Bone marrow (tissue), 2 donors: ENCODE measurements at places on chromosomes 2 and 18.
A peak's percentile ranks its signal among the peaks of the same experiment; 100 is the strongest.

GRCh38 chr2:166331468-166331867, 44.3 kb downstream of the SCN9A start:
- no peak for DNase-seq

DNA sequence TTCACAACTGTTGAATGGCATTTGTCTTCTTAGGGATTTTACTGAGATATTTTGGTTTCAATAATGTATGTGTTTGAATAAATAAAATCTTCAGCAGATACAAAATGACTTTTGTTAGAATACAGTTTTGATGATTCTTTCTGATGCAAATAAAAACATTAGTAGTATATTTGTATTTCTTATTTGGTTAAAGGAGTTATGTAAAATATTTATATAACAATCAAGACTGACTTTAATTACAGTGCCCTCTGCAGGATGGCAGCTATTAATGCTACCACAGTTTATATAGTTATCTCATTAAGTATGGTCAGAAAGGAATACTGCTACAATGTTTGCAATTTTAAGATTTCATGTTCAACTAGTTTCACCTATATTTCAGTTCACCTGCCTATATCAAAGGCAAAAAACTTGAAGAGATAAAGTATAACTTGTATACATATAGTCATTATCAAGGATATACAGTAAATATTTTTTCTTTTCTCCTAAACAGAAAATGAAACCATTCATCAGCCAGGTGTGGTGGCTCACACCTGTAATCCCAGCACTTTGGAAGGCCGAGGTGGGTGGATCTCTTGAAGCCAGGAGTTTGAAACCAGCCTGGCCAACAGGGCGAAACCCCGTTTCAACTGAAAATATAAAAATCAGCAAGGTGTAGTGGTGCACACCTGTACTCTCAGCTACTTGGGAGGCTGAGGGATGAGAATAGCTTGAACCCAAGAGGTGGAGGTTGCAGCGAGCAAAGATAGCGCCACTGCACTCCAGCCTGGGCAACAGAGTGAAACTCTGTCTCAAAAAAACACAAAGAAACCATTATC, 19.8 kb downstream of the ARL5A start:
- DNase-seq, result no peak

GRCh38 chr2:69065735-69066336, 52.9 kb downstream of the ANTXR1 start:
- DNase-seq, result no peak

- peak; percentile 71 for DNase-seq
Measured at GRCh38 chr2:224951723-224952481, 90.4 kb downstream of the DOCK10 start.

DNA sequence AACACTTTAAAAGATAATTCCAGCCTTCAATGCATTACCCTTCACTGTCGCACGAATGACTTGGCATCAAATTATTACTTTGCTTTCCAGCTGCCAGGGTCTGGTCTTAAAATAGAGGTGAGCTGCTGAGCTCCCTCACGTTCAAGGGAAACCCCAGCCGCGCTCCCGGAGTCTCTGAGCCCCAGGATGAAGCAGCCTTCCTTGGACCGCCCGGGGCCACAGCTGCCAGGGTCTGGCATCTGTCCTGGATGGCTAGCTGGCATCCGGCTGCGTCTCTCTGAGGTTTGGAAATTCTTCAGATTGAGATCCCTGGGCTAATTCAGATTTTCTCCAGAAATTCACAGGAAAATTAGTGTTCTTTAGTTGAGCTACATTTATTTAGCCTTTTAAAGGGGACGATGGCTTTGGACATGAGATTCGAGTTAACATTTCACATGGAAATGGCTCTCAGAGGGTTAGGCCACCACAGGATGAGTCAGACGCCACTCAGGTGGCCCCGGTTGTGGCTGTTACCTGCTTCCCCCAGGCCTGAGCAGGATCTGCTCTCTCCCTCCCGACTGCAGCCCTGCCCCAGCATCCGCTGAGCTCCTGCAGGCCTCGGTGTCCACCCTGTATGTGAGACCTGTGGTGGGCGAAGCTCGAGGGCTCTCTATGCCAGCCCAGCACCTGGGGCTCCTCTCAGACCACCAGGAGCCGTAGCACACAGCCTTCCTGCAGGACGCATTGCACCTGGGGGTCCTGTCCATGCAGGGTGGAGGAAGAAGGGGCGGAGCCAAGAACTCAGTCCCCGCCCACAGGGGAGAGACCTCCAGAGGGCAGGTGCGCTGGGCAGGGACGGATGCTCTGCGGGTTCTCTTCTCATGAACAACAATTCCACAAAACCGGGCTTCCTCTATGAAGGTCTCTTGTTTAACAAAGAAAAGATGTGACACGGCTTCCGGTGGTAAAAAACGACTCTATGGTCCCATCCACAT, 255.5 kb downstream of the TWIST2 start:
- DNase-seq, result no peak

GRCh38 chr2:214775971-214776370, 33.5 kb downstream of the BARD1 start:
- no peak for DNase-seq

DNA sequence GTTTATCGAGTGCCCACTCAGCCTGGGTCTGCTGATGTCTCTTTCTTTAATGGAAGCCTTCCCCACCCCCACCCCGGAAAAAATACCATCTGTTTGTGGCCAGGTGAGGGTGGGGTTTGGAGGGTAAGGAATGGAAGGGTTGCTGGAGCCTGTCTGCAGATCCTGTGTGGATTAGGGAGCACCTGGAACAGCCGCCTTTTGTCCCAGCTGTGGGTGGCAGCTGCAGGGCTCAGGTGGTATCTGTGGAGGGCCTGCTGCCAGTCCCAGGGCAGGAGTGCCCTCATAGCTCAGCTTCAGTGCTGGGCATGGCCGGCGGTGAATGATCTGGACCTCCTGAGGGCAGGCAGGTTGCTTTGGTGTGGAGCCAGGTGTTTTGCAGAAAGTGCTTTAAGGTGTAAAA, 45.3 kb downstream of the IMPA2 start:
- no peak for DNase-seq

DNA sequence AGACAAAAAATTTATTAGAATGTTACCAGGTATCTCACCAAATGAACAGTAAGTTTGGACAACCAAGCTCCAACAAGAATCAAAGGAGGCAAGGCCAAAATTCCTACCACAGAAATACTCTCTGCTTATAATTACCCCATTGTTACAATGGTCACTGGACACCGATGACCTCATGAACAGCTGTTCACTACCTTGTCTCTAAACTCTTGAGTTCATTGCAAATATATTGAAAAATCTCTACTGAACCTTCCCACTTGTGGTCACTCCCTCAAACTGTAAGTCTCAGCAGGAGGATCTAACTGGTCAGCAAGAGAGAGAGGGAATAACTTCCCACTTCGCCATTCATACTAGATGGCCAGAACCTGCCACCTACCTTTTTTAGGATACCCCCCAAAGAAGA, 50.0 kb downstream of the ERBB4 start:
- no peak for DNase-seq

- DNase-seq, result no peak
Measured at GRCh38 chr18:32276906-32277305, 87.1 kb downstream of the MEP1B start.

DNA sequence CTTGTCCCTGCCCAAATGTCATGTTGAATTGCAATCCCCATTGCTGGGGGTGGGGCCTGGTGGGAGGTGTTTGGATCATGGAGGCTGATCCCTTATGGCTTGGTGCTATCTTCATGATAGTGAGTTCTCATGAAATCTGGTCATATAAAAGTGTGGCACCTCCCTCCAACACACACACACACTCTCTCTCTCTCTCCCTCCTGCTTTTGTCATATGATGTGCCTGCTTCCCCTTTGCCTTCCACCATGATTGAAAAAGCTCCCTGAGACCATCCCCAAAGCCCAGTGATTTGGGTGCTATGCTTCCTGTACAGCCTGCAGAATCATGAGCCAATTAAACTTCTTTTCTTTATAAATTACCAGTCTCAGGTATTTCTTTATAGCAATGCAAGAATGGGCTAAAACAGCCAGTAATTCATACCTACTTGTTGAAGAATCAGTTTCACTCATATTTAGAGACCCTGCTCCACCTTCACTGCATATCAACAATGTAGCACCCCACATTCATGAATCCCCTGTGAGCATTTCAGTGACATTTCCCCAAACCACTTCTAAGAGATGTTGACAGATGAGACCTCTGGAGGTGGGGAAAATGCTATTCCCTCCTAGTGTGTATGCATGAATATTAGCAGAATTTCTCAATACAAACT, 54.8 kb upstream of the STK17B start:
- DNase-seq, result no peak

DNA sequence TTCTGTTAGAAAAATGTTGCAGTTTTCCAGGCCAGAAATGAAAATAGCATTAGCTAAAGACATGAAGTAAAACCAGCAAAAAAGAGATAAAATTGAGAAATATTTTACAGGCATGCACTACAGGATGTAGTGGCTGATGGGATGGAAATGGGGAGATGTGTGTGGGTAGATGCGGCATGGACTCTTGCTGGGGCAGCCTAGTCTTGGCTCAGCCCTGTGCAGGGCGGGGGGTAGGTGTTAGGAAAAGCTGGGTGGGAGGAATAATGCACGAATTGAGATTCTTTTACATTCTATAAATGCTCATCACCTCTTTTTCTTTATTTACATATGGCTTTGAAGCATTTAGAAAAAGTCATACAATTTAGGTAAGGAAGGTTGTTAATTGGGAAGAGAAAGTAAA, 334.2 kb downstream of the NUP35 start:
- no peak for DNase-seq

DNA sequence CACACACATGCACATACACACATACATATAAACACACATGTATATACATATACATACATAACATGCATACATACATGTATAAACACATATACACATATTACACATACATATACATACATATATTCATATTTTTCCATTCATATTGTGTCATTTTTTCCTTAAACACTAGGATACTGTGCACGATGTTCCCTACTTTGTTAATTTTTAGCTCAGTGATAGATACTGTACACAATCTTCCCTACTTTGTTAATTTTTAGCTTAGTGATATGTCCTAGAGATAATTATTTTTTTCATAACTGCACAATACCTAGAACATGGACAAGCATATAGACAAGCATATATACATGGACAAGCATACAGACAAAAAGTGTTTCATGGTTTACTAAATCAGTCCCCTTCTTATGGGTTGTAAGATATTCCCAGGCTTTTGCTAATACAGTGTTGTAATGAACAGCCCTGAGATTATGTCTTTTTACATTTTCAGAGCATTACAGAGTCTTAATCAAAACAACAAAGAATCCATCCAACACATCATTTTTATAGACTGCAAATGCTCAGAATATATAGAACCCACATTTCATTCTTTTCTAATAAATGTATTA, 75.6 kb downstream of the PID1 start:
- DNase-seq, result no peak

DNA sequence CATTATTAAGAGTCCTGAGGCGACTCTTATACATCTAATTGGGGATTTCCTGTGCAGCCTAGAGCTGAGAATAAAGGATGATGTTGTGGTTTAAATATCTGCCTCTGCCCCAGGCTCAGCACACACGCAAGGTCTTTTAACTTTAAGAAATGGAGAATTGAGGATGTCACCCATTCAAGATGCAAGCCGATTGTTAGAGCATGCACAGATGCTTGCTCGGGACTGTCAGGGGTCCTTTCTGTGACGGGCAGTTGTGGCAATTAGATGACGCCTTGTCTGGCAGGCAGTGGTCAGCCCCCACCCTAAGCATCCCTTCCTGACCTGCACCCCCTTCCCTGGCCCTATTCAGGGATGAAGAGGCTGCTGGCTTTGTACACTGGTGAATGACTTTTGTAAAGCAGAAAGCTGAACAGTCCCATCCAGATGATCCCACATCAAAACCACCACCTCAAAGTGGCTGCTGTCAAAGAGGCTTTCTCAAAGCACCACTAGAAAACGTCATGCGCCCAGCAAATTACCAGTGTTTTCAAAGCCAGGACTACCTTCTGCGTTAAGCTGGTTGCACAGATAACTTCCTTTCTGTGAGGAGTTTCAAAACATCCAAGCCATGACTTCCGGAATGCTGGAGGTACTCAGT, 23.7 kb downstream of the FAM178B start:
- DNase-seq, result no peak

DNA sequence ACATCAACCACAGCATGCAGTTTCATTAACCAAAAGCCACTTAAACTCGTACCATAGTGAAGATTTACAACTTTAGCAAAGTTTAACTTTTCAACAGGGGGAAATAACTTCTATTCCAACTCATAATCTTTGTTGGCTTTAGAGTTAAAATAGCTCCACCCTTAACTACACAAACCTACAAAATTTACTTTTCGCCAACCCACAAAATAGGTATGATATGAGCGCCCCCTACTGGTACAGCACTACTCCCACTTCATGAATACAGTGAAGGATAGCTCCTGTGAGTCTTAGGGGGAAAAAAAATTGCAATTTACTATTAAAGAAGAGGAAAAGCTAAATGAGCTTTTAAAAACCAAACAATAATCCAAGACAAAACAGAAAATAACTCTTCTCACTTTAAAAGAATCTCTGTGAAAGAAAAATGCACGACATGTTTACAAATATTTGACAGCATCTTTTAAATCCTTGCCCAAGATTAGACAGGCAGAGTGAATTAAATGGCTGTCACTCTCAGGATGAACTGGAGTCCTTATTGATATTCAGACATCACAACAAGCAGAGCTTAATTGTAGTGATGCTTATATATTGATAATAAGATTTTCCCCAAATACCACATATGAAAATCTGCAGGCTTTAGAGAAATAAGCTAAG, 32.2 kb downstream of the TMEFF2 start:
- DNase-seq, result no peak

- DNase-seq, result no peak
Measured at GRCh38 chr2:137050949-137051348, 285.6 kb downstream of the THSD7B start.

GRCh38 chr18:57185434-57185833, 38.5 kb downstream of the BOD1L2 start:
- no peak for DNase-seq

DNA sequence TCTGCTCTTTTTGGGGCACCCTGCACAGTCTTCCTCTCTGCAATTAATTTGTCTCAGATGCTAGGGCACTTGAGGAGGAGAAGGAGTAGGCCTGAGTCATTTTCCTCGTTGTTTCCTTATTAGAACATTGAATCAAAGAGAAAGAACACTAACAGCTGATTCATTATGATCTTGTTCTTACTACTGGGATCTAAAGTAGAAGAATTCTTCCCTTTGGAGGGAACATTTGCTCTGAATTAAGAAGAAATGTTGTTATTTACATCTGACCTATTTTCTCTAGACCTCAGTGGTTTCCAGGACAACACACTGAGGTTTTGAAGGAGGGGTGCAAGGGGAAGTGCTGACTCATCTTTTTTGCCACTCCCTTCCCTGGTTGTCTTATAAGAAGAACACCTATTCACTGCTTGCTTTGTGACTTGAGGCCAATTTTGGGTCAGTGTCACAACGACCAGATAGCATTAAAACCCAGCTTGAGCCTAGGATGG, 24.3 kb upstream of the STAT1 start:
- DNase-seq, result no peak

- peak; percentile 98 for DNase-seq
Measured at GRCh38 chr2:8514796-8515758, 166.8 kb upstream of the ID2 start.

GRCh38 chr18:69400253-69400975, at the start of gene DOK6:
TSS of gene DOK6 (plus strand) at chr18:69400888.
- DNase-seq, result no peak
